ENCODE measurements at places on chromosomes 2 and 18.

DNA sequence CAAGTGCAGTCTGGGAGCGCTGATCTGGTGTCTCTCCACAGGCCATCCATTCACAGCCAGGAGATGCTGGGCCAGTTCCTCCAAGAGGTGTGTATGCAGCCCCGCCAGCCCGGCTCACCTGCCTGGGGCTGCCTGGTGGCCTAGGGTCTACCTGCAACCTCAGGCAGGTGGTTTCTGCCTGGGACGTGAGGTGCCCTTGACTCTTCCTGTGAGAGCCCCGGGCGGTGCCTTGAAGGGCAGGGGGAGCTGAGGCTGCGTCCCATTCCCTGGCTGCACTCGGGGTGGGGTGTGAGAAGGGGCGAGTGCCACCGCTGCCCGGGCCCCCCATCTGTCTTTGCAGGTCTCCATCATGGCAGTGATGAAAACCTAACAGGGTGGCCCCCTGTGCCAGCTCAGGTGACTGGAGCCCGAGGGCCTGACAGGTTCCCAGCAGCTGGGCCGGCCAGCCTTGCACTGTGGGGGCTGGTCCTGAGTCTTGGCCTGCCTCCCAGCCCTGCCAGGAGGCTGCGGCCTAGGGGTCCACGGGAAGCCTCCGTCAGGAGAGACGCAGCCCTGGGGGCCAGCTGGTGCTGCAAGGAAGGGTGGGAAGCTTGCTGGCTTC lies 11.9 kb downstream of the CAPN10 start:
- DNase-seq, result no peak

DNA sequence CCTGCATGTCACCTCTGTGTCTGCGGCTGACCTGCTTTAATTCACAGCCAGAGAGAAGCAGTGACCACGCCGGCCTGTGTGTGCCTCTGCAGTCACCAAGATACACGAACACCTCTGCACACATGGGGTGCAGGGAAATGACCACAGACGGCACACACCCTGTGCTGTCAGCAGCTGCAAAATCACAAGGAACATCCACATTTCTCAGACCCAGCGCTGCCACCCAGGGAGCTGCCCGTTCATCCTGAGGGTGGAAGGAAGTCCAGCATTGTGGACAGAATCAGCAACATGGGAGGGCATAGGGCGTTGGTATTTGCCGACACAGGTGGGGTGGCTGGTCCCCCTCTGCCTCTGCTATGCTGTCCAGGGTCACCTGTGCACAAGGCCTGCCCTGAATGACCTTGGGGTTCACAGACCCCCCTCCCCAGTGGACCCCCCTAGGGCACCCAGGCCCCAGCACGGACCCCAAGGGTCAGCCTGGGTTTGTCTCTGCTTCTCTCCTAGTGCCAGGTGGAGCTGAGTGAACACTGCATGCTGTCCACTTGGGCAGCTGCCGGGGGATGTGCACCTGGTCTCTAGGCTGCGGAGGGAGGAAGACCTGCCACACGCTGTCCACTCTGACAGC lies 107.4 kb downstream of the PXDN start:
- no peak for DNase-seq

- DNase-seq, result no peak
These were observed 107.4 kb downstream of the POLR1A start for GRCh38 chr2:85998071-85998991.

DNA sequence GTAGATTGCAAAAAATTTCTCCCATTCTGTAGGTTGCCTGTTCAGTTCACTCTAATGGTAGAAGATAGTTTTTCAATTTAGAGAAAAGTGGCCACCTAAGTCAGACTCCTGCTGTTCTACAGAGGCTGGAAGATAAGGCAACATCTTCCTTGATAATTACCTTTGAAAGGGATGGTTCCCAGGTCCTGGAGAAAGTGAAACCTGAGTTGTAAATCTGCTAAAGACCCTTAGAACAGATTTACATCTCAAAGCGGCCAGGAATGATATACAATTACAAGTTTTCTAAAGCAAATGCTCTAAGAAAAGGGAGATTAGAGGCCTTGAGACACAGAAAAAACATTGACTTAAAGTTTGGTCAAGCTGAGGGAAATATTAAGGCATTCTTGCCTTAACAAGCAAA lies 1350.2 kb upstream of the FAM98A start:
- DNase-seq, result no peak

GRCh38 chr2:7013471-7014160 lies 96.4 kb downstream of the RNF144A start:
- no peak for DNase-seq

Measured in caudate nucleus (tissue), 63 donors.